ENCODE measurements at places on chromosomes 13 and 19. TPM values are rescaled to one million over a fixed set of nuclear protein-coding genes. Genes with fewer than 3 reads are reported as not detected.

- no peak for DNase-seq
These were observed 15.2 kb downstream of the DCUN1D2 start for GRCh38 chr13:113475280-113475679.

DNA sequence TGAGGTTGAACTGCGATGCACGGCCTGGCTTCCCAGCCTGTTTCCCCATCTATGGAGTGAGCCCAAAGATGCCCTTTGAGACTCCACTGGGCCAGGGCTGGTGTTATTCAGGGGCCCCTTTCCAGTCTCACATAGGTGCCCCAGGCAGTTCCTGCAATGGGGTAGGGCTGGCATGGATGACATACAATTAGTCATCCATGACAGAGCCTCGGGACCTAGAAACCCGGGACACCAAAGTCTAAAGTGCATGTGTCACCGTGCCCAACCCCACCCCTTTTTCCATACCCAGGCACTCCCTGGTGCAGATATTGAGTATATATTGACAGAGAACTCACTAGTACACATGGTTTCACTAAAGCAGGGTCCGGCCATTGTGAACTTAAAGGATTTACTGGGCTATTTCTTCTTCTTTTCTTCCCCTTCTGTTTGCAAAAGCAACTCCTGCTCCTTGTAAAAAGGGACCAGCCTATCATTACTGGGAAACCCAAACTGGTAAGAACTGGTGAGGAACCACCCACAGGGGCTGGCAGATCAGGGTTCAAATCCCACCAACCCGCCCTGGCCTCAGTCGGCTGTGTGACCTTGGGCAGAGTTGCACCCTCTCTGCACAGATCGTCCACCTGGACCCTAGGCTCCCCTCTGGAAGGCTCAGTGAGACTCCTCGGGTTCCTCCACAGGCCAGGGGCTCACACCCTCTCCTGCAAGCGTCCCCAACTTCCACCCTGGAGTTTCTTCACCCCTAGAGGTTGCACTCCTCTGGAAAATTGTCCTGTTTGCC lies 2.7 kb downstream of the B3GNT3 start:
- DNase-seq: peak; percentile 75

DNA sequence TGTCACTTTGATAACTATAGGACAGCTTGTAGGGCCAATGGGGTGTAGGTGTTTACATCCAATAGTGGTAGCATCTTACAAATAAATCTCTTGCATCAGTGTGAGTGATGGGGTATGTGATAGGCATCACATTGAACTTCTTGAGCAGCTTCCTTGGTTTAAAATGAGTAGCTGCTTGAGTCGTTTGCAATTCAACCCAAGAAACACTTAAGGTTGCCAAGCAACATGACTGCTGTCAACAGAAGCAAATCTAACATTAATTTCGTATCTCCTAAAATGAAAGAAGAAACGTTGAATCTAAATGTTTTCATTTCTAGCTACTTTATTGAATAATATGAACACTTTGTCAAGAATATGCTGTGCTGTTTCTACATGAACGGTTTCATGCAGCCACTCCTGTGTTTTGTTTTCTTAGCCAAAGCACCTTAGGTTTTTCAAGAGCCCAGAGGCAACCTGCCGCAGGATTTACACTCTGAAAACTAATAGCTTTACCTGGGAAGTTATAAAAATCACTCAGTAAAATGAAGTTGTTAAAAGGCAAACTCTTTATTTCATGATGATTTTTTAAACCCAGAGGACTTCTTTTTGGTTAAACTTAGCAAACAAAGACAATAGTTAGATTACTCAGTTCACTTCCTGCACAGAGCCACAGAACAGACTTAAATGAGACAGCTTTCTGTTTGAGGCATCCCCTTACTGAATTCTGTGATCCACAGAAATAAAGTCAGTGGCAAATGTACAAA lies 305.2 kb downstream of the MTUS2 start:
- DNase-seq: peak; percentile 9

- DNase-seq: no peak
These were observed 1241.5 kb upstream of the SPRY2 start for GRCh38 chr13:81582381-81582780.

DNA sequence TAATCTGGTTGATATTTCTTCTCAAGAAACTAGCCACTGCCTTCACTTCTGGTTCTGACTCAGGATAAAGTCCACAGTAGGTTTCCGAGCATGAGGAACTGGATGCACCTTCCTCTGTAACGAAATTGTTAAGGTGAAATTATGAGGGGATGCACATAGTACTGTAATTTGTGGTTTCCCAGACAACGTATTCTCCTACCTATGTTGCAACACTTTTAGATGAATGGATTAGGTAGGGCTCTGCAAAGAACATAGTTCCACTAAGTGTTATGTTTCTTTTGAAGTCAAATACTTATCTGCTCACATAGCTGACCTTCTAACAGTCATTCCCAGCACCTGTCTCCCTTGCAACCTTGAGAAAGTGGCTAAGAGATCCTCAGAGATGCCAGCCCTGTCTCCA lies 5.7 kb upstream of the ZC3H13 start:
- no peak for DNase-seq

- peak; percentile 42 for DNase-seq
These were observed 1202.8 kb downstream of the DIAPH3 start for GRCh38 chr13:58960888-58961287.

- DNase-seq: no peak
These were observed 41.7 kb downstream of the HTR2A start for GRCh38 chr13:46855166-46855565.

DNA sequence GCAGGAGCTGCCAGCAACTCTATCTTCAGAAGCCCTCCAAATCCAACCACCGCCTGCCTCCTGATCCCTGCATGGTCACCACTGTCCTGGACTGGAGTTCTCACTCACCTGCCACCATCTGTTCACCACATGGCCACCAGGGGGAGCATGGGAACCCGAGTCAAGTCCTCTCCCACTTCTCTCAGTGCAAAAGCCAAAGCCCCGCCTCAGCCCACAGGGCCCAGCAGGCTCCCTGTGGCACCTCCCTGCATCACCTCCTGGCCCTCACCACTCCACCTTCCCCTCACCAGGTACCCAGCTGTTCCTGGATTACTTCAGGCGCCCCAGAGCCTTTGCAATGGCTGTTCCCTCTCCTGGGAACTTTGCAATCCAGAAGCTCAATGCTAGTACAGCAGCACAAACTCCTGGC lies 5.3 kb downstream of the DHPS start:
- peak; percentile 61 for DNase-seq

GRCh38 chr13:52195401-52195837 lies 36.0 kb upstream of the NEK3 start:
- peak; percentile 67 for DNase-seq

DNA sequence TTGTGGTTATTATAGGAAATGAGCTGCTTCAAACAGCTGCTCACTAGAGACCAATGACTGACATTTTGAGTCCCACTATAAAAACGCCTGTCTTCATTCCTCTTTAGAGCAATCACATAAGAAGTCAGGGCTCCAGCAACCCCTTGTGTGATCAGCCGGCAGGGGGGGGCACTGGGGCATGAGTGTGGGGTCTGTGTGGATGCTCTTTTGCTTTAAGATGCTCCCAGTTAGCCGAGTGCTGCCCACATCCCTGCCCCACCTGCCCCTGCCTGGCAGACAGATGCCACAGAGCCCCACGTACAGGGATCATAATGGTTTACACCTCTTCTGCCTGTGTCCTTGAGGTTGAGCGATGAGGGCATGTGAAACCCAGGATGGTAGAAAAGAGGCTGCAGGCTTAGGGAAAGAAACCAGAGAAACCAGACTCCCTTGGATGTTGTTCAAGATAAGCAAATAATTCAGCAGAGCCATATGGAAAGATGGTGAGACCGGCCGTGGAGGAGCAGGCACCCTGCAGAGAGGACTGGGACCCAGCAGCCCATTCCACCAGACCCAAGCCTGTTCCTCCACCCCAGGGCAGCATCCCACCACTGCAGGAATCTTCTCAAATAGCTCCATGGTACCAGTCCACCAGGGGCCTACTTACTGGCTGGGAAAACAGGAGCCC lies 55.4 kb downstream of the CHST8 start:
- no peak for DNase-seq

- DNase-seq: no peak
These were observed 1.0 kb upstream of the HAMP start for GRCh38 chr19:35281303-35281702.

DNA sequence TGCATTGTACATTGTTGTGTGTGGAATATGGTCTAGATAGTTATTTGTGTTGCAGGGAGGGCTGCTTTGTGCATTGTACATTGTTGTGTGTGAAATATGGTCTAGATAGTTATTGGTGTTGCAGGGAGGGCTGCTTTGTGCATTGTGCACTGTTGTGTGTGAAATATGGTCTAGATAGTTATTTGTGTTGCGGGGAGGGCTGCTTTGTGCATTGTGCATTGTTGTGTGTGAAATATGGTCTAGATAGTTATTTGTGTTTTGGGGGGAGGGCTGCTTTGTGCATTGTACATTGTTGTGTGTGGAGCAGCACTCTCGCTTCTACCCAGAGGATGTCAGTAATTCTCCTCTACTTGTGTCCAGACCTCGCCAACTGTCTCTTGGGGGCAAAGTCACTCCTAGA lies 36.3 kb upstream of the ZNF835 start:
- no peak for DNase-seq

DNA sequence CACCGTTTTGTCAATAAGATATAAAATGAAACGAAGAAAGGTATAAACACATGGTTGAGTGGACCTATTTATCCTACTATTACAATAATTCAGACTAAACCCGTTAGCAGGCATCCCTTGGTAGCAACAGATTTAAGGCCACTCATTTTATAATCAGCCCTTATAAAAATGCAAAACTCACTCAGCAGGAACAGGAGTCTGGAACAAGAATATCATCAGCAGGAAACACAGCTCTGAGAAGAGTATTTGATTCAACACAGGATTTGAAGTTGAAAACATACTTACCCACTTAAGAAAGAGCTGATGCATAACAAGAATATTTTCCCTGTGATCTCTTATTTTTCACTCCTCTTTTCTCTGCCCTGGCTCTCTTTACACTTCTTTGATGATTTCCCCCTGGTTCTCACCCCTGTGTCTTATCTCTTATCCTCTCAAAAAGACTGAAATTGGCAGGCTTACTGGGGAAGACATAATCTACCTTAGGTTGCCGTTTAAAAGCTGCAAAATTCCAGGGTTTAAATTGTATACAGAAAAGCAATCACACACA lies 1722.7 kb downstream of the SLITRK5 start:
- DNase-seq: peak; percentile 58

DNA sequence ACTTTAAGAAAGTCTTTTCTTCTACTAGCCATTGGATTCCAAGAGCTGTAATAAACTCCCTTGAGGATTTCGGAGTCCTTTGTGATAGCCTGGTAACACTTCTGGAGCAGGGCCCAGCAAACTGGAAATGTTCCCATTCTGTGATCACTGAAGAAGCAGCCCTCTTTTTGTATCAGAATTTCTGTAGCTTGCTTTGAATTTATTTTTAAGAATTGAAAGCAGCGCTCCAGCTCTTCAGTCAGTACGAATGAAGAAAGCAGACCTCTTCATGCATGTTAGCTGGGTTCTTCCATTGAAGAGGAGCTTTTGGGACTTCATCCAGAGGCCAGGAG lies 141.5 kb downstream of the AKAP11 start:
- DNase-seq: no peak

DNA sequence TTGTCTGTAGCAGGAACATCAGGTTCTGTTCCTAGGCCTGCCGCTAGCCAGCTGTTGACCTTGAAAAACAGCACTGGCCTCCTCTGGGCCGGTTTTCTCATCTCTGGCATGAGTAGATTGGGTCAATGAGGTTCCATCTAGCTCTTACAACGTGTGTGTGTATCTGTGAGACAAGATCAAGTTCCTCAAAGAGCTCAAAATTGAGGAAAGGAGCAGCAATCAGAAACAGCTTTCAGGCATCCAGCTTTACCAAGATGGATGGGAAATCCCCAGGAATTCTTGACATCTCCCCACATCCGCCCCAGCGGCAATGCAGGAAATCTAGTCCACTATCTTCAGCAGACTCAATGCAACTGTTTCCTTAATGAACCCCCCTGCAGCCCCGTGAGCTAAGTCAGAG lies 4.9 kb downstream of the FLT1 start:
- DNase-seq: no peak

GRCh38 chr19:4455719-4456475 lies 1.7 kb downstream of the UBXN6 start:
- DNase-seq: peak; percentile 84

- DNase-seq: peak; percentile 89
These were observed 11.4 kb upstream of the USP12 start for GRCh38 chr13:27182844-27183497.

DNA sequence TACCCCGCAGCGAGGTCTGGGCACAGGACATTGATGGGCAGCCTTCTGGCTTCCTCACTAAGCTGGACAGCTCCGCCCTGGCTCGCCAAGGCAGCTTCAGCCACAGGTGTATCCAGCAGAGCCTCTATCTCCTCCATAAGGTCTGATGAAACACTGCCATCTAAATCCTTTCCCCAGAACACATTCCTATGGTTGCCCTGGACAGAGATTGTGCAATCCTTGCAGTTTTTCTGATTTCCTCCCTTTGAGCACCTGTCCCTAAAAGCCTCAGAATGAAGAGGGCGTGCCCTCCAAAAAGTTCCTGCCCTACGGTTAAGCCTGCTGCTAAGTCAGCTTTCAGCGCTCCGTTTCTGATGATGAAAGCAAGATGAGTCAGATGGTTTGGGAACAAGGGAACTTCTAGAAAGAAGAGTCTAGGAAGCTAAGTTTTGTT lies 21.0 kb downstream of the CLEC4M start:
- DNase-seq: peak; percentile 70

The BLOC1S3 gene
- total RNA-seq: 7.4 TPM

The SKA3 gene
- 0.30 TPM for total RNA-seq

The C19orf33 gene
- 148 TPM for total RNA-seq

The ELL gene
- total RNA-seq: 7.5 TPM

The IRF3 gene
- 89.3 TPM for total RNA-seq

The NLRP12 gene
- 0.05 TPM for total RNA-seq

The LGI4 gene
- total RNA-seq: not detected

The SIGLEC5 gene
- total RNA-seq: not detected

The NPHS1 gene
- not detected for total RNA-seq

The KIR3DL1 gene
- total RNA-seq: not detected

The TMEM221 gene
- 0.30 TPM for total RNA-seq
